ENCODE measurements at places on chromosomes 6 and 20.

DNA sequence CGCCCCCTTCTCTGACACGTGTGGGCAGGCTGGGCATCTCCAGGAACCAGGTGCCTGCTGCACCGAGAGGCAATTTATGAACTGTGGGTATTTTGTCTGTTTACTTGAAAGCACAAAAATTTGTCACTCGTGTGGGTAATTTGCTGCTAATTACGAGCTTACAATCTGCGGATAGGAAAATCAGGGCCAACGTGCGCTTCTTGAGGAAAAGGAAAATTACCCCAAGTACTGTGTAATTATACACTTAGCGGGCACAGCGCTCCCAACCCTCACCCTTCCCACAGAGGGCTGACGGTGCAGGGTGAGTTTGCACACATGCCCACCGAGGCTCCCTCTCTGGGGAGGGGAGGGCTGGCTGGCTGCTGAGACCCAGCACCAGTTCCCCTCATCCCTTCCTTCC is 25.3 kb upstream of the MDGA1 start:
- no peak for DNase-seq

- no peak for DNase-seq
Observed at GRCh38 chr20:1010659-1011058, 8.5 kb upstream of the RSPO4 start.

DNA sequence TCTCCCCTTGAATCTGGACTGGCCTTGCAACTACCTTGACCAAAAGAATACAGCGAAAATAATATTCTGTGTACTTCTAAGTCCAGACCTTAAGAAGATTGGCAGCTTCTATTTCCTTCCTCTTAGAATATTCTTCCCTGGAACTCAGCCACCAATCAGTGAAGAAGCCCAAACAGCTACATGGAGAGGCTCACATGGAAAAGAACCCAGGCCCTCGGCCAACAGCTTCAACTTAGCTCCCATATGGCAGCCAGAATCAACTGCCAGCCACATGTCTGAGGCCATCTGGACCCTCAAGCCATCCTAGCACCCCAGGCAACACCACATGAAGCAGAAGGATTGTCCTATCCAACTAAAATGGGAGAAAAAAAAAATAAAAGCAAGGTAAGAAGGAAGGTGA is 178.8 kb downstream of the IBTK start:
- no peak for DNase-seq

- peak; percentile 82 for DNase-seq
Observed at GRCh38 chr6:17869010-17869752, 118.3 kb downstream of the KIF13A start.

DNA sequence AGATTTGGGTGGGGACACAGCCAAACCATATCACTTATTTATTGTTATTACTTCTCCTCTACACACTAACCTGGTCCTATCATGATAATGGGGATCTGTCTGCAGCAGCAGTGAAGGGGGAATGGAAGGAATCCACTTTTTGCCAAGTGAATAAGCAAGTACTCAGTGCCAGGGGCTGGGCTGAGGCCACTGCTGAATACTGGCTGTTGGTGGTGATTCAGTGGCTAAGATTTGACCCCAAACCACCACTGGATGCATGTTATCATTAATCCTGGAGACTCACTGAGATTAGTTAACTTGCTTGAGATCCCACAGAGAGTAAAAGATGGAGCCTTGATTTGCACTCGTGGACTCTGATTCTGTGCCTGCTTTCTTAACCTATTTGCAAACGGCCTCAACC is 127.7 kb downstream of the TSHZ2 start:
- DNase-seq = no peak

- DNase-seq = no peak
Observed at GRCh38 chr6:108523697-108524096, 37.0 kb upstream of the FOXO3 start.

GRCh38 chr6:138416206-138416605 is 12.2 kb downstream of the HEBP2 start:
- no peak for DNase-seq

GRCh38 chr6:139172567-139172966 is 37.7 kb downstream of the HECA start:
- DNase-seq = no peak

GRCh38 chr6:37665304-37665703 is 32.4 kb downstream of the MDGA1 start:
- no peak for DNase-seq

- no peak for DNase-seq
Observed at GRCh38 chr20:23228912-23229311, 121.7 kb upstream of the NXT1 start.

DNA sequence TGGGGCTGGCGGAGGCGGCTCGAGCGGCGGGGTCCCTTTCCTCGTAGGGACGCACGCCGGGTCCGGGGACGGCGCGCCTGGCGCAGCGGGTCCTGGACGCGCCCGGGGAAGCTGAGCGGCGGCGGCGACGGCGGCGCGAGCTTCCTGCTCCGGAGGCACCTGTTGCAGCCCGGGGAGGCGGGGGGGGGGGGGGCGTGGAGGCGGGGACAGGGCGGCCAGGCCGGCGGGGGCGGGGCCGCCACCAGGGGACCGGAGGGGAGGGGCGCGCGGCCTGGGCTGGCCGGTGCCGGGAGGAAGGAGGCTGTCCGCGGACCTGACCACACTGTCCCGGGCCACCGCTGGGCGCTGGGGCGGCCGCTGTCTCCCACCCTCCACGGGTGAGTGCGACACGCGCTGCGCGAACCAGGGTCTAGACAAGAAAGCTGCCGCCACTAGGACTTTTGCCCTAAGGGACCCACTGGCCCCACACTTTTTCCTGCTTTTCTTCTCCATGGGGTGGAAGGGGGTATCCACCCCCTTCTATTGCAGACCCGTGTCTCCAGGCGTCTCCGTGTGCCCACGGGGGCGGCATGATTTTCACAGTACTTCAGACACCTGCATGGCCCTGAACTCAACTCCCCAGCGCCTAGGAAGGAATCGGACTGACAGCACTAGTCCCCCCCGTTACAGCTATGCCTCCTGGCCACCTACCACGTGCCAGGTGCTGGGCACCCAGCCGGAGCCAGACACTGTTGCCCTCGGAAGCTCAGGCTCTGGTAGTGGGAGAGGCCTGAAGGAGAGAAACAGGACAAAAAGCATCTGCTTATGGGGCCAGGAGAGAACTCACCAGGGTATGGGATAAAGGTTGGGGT is at the start of gene NFATC2:
Gene NFATC2, minus strand, starts transcription at position 149 of the 851 bp plus-strand sequence. CDS start 220 bp downstream, outside the sequence.
- no peak for DNase-seq

- peak; percentile 84 for DNase-seq
Observed at GRCh38 chr6:17281100-17281496, at the start of gene RBM24. Gene RBM24, plus strand, starts transcription at chr6:17281361. Its CDS starts 221 bp downstream, at chr6:17281582.

DNA sequence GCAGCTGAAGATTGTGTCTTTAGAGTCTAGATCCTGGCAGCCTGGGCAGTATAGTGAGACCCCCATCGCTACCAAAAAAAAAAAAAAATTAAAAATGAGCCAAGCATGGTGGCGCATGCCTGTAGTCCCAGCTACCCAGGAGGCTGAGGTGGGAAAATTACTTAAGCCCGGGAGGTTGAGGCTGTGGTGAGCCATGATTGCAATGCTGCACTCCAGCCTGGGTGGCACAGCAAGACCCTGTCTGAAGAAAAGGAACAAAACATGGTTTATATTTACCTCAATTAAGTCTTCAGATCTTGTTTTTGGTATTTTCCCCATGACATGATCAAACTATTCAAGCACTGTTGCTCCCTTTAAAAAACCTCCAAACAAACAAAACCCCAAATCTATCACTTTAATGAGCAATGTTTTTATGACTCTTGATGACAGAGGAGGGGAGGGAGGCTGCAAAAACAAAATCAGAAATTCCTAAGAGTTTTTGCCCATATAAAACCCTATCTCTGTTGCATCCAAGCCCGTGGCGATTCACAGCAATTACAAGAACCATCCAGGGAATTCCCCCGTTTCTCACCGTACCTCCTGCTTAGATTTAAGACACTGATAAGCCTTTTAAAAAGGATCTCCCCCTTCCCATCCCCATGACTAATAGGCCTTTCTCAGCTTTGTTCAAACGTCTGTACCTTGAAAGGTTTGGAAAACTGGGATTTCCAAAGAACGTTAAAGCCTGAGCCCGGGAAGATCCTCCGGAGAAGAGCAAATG is 259.9 kb downstream of the BMP7 start:
- DNase-seq = peak; percentile 76

- DNase-seq = no peak
Observed at GRCh38 chr6:112030961-112031660, 22.8 kb upstream of the CCN6 start.

GRCh38 chr20:61664556-61665320 is 400.9 kb downstream of the TAF4 start:
- no peak for DNase-seq

- DNase-seq = no peak
Observed at GRCh38 chr6:139917951-139918630, 543.6 kb upstream of the CITED2 start.

DNA sequence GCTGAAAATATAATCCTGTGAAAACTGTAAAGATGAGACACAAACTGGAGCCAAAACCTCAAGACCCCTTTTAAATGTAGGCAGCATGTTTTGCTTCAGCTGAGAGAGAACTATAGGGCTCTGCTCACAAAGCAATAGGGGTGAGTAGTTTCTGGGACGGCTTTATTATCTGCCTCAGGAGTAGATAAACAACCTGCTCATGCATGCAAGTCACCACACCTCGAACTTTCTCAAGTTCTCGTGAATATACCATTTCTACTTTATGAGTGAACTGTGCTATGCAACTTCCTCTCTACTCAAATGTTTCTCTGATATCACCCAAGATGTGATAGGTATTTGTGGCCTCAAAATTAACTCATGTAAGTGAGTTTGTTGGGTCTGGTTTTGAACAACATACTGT is 7.5 kb upstream of the OOEP start:
- DNase-seq = no peak

GRCh38 chr6:151506761-151507160 is 12.9 kb downstream of the CCDC170 start:
- no peak for DNase-seq

DNA sequence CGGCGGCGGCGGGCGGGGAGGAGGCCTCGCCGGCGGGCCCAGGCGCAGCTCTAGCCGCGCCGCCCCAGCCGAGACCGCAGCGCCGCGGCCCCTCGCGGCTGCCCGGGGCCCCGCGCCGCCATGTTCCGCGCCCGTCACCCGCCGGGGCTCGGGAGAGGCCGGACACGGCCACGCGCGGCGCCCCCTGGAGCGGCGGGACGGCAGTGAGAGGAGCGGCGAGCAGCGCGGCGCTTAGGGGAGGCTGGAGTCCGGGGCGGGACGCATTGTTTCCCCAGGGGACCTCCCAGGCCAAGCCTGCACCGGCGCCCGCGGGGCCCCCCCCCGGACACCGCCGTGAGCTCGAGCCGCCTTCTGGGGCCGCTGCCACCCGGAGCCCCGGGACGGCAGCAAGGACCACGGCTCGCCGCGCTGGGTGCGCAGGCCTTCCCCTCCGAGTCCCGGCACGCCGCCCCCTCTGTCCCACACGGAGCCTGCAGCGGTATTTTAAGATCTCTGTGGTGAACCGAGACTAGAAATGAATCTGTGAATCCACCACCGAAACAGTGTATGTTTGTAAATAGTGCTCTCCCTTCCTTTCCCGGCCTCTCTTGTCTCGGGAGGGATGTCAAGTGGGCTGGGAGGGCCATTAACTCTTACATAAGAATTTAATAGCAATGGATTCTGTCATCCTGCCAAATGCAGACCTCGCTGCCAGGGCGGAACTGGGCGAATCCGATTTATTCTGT is 424 bp upstream of the KIF13A start:
- DNase-seq = peak; percentile 71

- DNase-seq = peak; percentile 76
Observed at GRCh38 chr20:26169506-26169905, 472.9 kb upstream of the ZNF337 start.

- peak; percentile 65 for DNase-seq
Observed at GRCh38 chr20:56222201-56222600, 26.3 kb upstream of the MC3R start.

- peak; percentile 28 for DNase-seq
Observed at GRCh38 chr20:17967521-17968365, 851 bp downstream of the SNX5 start.

- no peak for DNase-seq
Observed at GRCh38 chr20:21191839-21192238, 66.0 kb downstream of the KIZ start.

- DNase-seq = no peak
Observed at GRCh38 chr6:93341900-93342613, 77.3 kb downstream of the EPHA7 start.

GRCh38 chr20:8039042-8039441 is 19.5 kb upstream of the TMX4 start:
- DNase-seq = no peak

- no peak for DNase-seq
Observed at GRCh38 chr6:6483733-6484132, 104.8 kb upstream of the LY86 start.

- DNase-seq = no peak
Observed at GRCh38 chr6:2073476-2073875, 171.9 kb downstream of the GMDS start.

DNA sequence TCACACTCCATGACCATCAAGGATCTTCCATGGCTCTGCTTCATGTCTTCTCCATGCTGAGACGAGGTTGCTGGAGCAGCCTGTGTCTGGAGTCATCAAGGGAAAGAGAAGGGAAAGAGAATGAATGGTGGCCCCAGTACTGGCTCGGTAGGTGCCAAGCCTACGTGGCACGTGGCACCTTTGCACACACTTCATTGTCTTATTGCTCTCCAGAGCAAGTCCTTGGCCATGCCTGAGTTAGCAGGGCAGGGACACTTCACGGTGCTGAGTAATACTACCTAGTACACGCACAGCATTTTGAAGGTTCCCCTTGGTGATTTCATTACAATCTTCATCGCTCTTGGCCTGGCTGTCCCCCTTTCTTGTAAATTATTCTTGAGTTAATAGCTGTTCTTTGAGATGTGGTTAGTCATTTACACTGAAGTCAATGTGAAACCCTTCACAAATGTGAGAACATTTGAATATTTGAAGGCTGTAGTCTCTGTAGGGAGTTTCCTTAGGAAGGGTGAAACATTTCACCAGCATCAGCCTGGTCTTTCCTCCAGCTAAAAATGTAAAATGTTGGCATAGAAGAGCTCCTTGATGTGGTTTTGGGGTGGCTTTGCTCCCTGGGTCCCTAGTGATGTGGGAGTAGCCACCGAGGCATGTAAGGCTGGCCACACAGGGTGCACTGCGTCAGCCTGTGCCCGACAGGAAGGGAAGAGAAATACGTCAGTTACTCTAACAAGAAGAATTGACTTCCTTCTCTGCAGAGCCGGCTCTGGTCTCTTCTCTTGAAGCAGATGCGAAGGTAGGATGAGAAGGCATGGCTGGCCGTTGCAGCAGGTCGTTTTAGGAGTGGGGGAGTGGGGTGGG is at the start of gene SYTL3:
Gene SYTL3, plus strand, starts transcription at position 766 of the 855 bp plus-strand sequence. CDS start 13,215 bp downstream, outside the sequence.
- peak; percentile 78 for DNase-seq

DNA sequence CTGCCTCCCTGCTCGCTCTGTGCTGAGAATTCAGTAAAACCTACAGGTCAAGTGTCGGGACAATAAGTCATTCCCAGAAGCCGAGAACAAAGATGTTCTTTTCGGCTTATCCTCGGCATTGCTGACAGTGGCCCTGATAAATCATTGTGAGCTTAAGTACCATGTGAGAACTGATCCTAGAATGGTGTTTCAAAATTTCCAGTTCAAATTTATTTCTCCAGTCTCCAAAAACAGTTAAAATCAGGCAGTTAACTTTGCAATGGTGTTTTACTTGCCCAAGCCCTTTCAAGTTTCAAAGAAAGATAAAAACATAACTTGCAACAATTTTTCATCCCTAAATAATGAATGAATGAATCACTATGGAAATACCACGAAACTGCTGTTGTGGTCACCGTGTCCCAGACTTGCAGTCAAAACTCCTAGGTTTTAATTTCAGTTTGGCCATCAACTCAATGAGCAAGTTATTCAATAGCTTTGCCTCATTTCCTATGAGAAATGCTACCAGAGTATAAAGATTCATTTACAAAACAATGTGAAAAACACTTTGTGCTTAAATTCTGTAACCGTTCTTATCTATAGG is 4.3 kb downstream of the ATP5F1E start:
- peak; percentile 58 for DNase-seq
